ENCODE measurements at places on chromosomes 16 and 17.

DNA sequence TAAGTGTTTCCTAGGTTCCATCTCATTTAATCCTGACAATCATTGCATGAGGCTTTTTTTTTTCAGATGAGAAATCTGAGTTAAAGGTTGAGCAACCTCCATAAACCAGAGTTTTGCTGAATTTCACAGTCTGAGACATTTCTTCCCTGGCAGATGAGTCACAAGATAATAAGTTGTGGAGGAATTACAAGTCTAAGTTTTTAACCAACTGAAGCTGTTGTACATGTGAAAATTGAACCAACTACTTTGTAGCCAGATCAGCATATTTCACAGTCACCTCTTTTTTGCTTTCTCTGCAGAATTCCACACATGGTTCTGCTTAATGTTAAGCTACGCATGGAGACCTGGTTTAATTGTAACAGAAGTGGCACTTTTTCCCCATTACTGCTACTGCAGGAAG is 765.6 kb downstream of the CDH11 start:
- no peak for DNase-seq

DNA sequence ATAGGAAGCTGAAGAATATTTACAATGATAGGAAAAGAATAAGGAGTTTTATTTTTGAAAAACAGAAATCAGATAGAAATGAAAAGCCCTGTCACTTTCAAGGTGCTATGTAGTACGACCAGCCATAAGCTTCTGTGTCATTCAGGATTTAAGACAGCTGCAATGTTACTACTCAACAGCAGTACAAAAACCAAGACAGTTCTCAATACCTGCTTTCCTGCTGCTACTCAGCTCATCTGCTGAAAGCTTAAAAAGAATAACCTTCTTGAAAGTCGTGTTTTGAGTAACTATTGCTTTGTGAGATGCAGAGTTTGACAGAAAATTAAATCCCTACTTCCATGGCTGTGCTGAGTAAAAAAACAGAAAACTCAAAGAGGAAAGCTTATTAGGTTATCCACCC is 8.7 kb downstream of the GRB2 start:
- no peak for DNase-seq

DNA sequence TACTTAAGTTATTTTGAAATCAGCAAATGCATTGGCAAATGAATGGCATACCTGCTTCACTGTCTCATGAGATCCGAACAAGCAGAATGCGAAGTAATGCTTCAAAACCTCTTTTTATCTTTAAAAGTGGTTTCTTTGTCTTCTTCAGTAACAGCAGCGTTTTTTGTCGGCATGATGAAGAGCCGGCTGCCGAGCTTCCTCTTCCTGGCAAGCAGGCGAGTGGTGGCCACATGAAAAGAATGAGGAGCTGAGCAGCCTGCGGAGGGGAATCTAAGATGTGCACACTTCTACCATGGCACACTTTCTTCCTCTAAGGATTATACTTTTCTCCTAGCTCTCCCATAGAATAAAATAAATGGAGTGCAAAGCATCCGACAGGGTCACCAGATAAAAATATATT is 42.4 kb upstream of the AKTIP start:
- no peak for DNase-seq

DNA sequence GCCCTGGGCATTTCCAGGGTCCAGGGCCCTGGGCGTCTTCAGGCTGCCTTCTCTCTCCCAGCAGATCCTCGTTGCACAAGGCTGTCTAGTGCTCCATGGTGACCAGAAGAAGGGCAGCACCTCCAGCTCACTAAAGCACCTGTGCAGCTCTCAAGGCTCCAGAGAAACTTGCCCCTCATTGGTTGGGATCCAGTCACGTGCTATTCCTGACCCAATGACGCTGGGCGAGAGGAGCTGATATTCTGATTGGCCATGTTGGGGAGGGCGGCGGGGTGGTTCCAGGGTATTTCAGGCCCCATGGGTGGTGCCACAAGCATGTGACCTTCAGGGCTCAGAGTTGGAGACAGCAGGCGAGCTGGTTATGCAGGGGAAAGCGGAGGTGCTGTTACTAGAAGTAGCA is 309.1 kb downstream of the TOX3 start:
- DNase-seq, result no peak

DNA sequence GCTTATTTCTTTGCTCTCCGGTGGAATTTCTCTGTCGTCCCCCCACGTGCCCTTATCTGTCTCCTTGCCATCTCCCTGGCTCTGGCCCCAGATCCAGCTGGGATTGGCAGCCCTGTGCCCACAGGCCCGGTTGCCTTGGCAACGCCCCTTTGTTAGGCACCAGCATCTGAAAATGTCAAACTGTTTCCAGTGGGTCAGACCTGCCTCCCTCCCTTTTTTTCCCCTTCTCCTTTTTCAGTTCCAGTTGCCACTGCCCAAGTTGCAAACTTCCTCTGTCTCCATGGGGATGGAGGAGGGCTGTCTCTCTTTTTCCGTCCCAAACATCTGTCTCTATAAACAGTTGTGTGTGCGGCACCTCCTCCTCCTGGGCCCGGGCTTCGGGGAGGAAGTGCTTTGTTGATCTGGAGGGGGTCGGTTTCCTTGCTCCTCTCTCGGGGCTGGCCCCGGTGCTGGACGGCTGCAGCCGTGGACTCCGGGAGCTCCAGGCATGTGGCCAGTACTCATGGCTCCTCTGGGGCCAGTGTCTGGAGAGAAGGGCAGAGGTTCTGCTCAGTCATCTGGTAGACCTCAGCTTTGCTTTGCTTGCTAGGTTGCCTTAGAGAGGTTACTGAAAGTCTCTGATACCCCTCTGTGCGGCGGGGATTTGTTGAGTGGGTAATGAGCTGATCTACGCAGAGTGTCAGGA is 35.3 kb downstream of the SOCS3 start:
- DNase-seq, result peak; percentile 94

DNA sequence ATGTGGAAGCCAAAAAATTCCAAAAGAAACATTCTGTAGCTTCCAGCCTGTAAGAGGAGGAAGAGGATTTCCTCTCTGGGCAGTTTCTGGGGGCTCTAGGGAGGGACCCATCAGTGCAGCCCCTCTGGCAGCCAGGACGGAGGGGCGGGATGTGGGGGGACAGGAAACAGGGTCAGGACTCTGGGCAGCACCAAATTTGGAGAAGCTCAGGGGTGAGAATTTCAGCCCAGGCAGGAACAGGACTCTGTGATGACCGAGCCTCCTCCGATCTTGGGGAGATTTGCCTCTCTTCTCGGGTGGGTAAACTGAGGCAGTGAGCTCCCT is 18.4 kb upstream of the CIBAR2 start:
- DNase-seq, result no peak

DNA sequence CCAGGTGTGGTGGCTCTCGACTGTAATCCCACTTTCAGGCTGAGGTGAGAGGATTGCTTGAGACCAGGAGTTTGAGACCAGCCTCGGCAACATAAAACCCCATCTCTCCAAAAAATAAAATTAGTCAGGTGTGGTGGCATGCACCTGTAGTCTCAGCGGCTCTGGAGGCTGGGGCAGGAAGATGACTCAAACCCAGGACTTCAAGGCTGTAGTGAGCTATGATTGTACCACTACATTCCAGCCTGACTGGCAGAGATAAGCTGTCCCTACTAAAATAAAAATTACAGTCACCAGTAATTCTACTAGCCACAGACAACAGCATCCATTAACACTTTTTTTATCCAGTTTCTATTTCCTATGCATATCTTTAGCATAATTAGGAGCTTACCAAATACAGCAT is 176.3 kb downstream of the CPPED1 start:
- no peak for DNase-seq

- peak; percentile 56 for DNase-seq
These were observed 834 bp downstream of the FLYWCH1 start for GRCh38 chr16:2912330-2913199.

DNA sequence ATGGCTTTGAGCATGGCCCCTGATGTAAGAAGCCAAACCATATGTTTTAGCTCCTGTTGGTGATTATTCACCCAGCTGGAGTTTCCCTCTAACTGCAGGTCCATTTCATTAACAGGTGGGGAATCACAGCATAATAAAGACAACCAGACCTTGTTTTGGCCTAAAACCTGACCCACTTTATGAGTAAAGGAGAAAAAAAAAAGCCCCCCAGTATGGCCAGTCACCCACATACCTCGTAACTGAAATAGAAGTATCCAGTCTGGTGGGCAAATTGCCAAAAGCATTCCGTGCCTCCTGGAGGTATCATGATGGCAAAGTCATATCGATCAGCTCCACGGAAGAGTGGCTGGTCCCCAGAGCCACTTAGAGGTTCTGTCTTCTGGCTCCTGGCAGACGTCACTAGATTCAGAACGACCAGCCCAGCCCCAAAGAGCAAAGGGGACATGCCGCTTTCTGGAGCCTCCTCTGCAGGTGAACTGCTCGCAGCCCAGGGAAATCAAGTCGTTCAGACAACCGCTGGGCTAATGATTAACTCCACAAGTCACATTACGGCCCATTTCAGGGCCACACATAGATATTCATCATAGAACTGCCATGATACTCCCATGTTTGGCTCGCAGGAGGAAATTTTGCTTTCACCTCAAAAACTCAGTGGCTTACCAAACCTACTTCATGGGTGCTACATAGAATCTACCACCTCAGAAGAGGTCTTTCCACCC is at the start of gene TMED6:
Gene TMED6, minus strand, starts transcription at position 478 of the 719 bp plus-strand sequence. Its CDS starts 33 bp downstream, at position 445.
- peak; percentile 24 for DNase-seq

GRCh38 chr17:4003501-4004421 is 39.5 kb upstream of the ATP2A3 start:
- DNase-seq, result no peak

- no peak for DNase-seq
These were observed 14.1 kb downstream of the PRMT7 start for GRCh38 chr16:68324780-68325357.

DNA sequence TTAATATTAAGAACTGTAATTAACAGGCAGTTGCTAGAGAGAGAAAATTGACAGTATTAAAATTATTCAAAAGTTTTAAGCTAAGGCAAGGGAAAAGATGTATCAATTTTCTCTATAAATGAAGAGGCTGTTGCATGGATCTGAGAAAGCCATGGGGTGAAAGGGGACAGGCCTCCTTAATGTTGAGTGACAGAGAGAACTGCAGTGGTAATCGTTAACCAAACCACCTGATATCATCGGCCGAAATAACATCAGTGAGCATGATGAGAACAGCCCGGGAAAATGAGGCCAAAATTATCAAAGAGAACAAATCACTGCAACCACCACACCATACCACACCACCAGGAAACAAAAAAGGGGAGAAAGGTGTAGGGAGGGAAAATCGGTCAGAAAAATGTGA is 3.6 kb downstream of the ZNF423 start:
- no peak for DNase-seq

DNA sequence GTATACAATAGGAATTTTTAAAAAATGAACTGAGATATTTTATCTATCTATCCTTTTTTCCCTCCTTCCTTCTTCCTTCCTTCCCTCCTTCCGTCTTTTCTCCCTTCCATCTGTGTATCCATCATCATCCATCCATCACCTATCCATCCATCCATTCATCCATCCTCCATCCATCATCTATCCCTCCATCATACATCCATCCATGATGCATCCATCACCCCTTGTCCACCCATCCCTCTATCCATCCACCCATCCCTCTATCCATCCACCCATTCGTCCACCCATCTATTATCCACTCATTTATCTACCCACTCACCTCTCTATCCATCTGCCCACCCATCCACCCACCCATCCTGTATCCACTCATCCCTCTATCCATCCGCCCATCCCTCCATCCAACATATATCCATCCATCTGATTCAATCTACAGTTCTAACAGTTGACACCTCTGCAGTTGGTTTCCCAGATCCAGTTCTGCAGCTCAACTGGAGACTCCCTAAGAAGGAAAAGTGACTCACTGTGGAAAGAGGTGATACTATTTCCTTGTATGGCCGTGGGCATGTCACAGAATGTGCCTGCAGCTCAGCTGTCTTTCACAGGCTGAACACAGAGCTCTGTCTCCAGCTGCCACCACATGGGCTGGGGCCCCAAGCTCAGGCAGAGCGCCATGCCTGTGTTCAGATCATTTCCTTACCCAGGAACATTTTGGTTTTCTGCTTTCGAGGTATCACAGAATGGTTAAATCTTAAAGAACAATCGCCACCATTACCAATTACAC is 130.8 kb downstream of the XYLT1 start:
- no peak for DNase-seq

DNA sequence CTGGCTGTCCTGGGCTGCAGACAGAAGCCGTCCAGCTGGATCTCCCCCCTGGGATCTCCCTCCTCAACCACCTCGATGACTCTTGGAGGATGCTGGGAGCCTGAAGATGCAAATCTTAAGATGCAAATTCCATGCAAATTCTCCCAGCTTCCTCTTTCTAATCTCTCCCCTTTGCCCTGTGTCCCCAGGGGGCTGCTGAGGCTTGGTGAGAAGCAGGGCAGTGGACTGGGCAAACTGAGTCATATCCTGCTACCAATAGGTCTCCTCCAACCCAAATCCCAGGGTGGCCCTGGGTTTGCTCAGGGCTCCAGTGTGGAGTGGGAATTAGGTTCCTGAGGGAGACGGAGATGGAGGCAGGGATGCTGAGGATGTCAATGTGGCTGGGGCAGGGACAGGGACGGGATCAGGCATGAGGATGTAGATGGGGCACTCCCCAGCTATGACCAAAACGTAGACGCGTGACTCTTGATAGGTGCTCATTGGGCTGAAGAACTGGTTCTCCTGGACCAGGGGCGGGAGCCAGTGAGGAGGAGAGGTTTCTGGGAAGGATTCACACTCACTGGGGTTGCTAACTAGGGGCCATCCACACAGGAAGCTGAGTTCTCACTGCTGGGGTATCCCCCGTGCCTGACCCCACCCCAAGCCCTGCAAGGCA is 3.6 kb upstream of the ALOX12B start:
- no peak for DNase-seq

DNA sequence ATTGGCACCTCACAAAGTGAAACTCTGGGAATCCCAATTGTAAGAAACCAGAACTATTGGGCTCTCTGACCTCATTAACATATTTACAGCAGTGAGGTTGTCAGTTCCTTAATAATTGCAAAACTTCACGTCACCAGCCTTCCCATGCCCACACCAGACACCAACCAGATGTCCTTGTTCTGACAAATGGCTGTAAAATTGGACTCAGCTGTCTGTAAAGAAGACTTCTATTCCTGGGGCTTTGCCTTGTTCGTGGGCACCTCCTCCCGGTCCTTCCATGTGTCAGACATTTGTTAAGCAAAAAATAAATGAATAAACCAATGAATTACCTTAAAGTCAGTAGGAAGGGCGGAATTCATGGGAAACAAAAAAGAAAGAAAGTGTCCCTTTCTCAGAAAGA is 284.3 kb upstream of the CDH11 start:
- DNase-seq, result no peak

GRCh38 chr17:72176516-72176851 is 55.7 kb downstream of the SOX9 start:
- no peak for DNase-seq

DNA sequence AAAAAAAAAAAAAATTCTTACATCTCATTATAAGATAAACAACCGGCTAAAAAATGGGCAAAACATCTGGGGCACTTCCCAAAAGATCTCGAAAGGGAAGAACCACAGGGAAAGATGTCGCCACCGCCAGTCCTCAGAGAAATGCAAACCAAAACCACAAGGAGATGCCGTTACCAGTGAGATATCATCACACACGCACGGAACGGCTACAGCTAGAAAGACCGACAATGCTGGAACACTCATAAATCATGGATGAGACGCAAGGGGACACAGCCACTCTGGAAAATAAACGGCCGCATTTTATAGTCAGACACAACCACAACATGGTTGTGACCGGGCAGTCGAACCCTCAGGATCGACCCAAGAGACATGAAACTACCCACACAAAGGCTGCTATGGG is 24.5 kb downstream of the WDR45B start:
- no peak for DNase-seq

Data from lung (tissue), 17 donors.